ENCODE measurements at places on chromosomes 11 and 22.

GRCh38 chr22:47257976-47258375, 495.5 kb downstream of the TBC1D22A start:
- no peak for DNase-seq

GRCh38 chr22:25509374-25509791, 55.1 kb upstream of the GRK3 start:
- no peak for DNase-seq

DNA sequence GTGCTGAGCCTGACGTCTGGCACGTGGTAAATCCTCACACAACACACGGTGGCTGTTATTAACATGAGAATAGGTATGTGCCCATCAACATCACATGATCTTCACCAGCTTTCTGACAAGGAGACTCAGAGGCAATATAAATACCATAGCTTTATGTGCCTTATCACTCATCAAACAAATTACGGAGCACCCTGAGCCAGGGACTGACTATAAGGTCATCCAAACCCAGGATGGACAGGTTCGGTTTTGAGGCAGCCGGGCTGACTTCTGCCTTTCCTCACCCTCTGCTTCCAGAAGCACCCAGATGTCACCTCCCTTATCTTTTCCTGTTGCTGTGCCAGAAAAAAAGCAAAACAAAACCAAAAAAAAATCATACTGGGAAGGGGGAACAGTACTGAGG, 5.7 kb upstream of the PLAAT3 start:
- DNase-seq, result no peak

DNA sequence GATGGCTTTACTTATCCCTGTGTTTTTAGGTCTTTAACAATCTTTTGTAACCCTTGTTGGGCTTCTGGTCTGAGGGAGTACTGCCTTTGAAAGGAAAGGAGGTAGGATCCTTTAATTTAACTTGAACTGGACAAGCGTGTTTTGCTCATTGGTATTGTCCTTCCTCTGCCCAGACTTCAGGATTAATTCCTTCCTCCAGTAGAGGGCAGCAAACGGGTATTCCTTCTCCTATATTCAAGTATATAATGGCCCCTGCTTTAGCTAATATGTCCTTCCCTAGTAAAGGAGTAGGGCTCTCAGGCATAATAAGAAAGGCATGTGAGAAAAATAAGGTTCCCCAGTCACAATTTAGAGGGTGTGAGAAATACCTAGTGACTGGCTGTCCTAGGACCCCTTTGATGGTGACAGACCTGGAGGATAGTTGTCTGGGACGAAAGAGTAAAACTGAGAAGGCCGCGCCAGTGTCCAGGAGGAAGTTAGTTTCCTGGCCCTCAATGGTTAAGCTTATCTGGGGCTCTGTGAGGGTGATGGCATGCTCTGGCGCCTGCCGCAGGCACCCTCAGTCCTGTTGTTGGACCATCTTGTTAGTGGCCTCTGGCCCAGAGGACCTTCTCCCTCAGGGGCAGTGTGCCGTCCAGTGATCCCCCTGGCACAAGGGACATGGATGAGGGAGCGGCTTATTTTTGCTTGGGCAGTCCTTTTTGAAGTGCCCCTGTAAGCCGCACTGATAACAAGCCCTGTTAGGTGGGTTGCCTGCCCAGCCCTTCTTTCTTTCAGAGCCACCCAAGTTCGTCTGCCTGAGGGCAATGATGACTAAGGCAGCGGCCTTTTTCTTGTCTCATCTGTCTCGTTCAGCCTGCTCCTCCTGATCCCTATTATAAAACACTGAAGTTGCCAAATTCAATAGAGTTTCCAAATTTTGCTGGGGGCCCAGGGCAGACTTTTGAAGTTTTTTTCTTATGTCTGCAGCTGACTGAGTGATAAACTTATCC, 51.8 kb downstream of the C11orf71 start:
- DNase-seq, result no peak

- DNase-seq, result peak; percentile 12
Measured at GRCh38 chr11:35305670-35306382, 113.5 kb downstream of the SLC1A2 start.

DNA sequence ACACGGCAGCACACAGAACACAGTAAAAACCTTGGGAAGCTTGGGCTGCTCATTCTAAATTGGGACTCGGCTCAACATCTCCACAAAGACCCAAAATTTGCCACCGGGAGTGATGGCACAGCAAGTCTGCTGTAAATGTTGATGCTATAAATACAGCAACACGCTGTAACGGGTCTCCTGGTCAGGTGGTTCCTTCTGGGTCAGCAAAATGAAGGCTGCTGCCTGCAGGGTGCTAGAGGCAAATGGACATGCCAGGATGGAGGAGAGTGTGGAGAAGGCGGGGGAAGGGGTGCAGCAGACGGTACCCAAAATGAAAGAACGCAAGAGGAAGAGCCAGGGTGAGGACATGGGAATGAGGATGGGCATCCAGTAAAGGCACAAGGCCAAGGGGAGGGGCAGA, 30.4 kb downstream of the MAFF start:
- DNase-seq, result no peak

DNA sequence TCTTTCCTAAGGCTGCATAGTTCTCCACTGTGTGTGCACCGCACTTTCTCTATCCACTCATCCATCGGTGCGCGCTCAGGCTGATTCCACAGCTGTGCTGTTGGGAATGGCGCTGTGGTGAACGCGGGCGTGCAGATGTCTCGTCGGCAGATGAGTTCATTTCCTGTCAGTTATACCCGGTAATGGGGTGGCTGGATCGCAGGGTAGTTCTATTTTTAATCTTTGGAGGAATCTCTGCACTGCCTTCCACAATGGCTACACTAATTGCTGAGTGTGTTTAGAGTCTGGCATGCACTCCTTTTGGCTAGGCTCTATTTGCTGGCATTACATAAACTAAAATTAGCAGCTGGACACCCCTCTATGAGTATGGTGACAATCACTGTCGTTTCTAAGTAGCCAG, 27.9 kb upstream of the KRTAP5-7 start:
- DNase-seq, result no peak

- no peak for DNase-seq
Measured at GRCh38 chr22:39350757-39351688, 1.2 kb downstream of the SYNGR1 start.
